GM04503 (cell line): ENCODE measurements at places on chromosomes 11 and 22.

DNA sequence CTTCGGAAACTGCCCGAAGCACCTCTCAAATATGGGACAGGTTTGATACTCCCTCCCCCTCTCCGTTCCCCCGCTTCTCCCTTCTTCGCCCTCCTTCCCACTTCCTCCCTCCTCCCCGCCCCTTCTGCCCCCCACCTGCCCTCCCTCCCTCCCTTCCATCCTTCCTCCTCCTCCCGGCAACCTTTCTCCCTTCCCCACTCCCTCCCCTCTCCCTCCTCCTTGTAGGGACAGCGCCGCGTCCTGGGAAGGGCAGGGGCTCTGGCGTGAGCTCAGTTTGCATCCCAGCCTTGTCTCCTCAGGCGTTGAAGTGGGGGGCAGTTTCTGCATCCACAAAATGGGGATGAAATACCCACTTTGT lies 6.1 kb upstream of the NFAM1 start:
- DNase-seq: no peak

DNA sequence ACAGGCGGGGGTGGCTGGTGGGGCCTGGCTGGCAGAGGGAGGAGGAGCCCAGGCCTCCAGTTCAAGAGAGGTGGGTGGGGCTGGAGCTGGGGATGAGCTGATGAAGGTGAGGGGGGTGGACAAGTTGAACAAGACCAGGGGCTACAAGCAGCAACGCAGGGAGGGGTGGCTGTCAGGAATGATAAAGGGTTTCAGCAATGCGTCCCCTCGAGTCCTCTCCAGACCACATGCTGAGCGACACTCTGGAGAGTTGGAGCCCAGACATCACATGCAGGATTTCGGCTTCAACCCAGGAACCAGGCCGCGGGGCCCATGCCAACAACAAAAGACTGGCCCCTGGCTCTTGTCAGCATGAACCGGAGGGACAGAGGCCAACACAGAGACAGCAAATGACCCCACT lies 480.3 kb downstream of the BRD1 start:
- DNase-seq: no peak

DNA sequence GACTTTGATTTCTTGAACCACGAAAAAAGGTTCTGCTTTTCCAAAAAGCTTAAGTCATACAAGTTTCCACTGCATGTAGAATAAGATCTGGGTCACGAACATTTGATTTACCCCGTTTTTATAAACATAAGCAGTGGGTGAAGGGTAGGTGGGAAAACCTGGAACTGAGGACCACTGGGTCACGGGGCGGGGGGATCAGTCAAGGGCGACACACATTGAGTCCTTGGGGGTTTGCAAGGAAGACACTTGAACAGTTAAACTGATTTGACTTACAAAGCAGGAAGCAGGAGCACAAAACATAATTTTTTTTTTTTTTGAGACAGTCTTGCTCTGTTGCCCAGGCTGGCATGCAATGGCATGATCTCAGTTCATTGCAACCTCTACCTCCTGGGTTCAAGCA lies 10.9 kb downstream of the FADS3 start:
- no peak for DNase-seq

GRCh38 chr22:42805998-42806830 lies 50.9 kb downstream of the ARFGAP3 start:
- DNase-seq: no peak
